ENCODE measurements at places on chromosomes 6 and 20.

- DNase-seq, result no peak
Measured at GRCh38 chr6:150230164-150230561, 87.3 kb downstream of the PPP1R14C start.

DNA sequence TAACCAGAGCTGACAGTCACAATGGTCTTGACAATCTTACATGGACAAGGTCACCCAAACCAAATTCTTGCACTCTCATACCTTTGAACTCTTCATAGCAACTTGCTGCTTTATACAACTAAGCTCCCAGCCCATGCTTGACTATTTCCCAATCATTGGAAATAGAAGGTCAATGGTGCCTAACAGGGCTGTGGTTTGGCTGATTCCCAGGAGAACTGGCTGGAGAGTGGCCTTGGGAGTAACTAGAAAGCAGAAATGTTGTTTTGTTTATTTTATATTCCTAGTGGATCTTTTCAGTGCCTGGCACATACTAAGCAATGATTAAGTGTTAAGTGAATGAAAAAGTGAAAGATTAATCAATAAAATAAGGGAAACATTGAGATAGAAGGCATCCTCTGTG, 3.0 kb downstream of the SPINT4 start:
- no peak for DNase-seq

- DNase-seq, result no peak
Measured at GRCh38 chr20:43974695-43975094, 60.0 kb downstream of the TOX2 start.

GRCh38 chr6:12956991-12957320, 240.4 kb downstream of the PHACTR1 start:
- peak; percentile 8 for DNase-seq

GRCh38 chr20:40865095-40865494, 163.5 kb upstream of the TOP1 start:
- DNase-seq, result no peak

Data from neural progenitor cell (in vitro differentiated cells).